Smooth muscle cell of the pulmonary artery (primary cell): ENCODE measurements at places on chromosomes 12 and 14. TPM values are rescaled to one million over a fixed set of nuclear protein-coding genes. Genes with fewer than 3 reads are reported as not detected.

Gene CIPC
- total RNA-seq = 13.6 and 17.7 TPM in 2 replicates

Gene ACSS3
- total RNA-seq = 3.2 and 18.0 TPM in 2 replicates

Gene RD3L
- total RNA-seq = not detected in 2 replicates

Gene PIWIL1
- total RNA-seq = not detected in 2 replicates

Gene CNIH1
- 192 and 221 TPM in 2 replicates for total RNA-seq

Gene PTGER2
- total RNA-seq = 3.8 and 8.2 TPM in 2 replicates

Gene LRRC10
- not detected in 2 replicates for total RNA-seq

Gene DENR
- total RNA-seq = 26.3 and 28.7 TPM in 2 replicates

Gene FLVCR2
- 0.69 and 3.1 TPM in 2 replicates for total RNA-seq

Gene TBX5
- total RNA-seq = 1.9 and 2.0 TPM in 2 replicates

Gene LALBA
- total RNA-seq = not detected in 2 replicates

Gene GNG2
- total RNA-seq = 13.7 and 43.6 TPM in 2 replicates

Gene CLEC1B
- not detected in 2 replicates for total RNA-seq

Gene AGAP2
- total RNA-seq = 0.17 and 0.20 TPM in 2 replicates

Gene RFLNA
- total RNA-seq = 5.7 and 14.8 TPM in 2 replicates
